Femur (tissue), 1 donor: ENCODE measurements at places on chromosomes 7 and 10.
A peak's percentile ranks its signal among the peaks of the same experiment; 100 is the strongest.

GRCh38 chr7:57354679-57355338 lies 95.2 kb upstream of the ZNF716 start:
- no peak for DNase-seq

DNA sequence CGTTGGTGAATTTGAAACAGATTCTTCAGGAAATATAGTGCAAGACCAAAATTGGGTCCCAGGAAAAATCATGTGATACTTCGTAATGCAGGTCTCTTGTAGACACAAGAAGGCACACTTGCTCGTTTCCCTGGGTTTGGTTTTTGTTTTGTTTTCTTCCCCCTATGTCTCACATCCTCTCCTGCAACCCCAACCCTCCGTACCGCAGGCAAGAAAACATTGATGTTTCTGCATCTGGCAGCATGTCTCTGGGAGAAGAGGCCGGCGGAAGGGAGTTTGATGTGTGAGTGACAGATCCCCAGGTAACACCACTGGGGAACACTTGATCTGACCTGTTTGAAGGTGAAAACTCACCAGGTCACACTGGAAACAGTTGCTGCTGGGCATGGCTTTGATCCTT lies 718.5 kb downstream of the AUTS2 start:
- no peak for DNase-seq

DNA sequence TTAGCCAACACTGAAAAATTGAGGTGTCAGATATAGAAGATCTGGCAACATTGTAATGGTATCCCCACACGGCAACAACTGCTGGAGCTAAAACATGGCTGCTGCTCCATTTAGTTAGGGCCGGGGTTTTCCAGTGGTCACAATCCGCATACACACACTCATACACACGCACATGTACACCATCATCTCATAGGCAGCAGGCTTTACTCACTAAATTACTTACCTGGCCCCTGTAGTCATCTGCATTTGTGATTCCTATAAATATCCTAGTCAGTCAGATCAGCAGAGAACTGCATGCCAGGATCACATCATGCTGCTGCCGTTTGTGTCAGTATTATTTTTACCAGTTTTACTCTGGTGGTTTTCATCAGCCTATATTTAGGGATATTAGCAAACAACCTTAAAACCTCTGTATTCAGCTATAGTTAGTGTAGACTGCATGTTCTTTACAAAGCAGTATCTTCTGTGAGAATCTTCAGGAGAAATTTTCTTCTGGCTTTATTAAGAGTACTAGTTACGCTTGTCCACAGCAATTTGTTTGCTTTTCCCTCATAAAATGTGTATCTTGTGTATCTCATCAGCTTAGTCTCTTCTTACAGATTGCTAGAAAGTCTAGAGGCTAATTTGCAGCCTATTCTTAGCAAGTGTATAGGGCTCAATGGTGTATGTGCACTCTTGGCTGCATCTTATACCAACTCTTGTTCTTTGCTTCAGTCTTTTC lies 38.3 kb upstream of the PTPN12 start:
- DNase-seq = no peak

GRCh38 chr10:105700218-105700617 lies 1059.1 kb downstream of the SORCS3 start:
- DNase-seq = no peak

- no peak for DNase-seq
These were observed 17.0 kb upstream of the RALA start for GRCh38 chr7:39606352-39606751.

DNA sequence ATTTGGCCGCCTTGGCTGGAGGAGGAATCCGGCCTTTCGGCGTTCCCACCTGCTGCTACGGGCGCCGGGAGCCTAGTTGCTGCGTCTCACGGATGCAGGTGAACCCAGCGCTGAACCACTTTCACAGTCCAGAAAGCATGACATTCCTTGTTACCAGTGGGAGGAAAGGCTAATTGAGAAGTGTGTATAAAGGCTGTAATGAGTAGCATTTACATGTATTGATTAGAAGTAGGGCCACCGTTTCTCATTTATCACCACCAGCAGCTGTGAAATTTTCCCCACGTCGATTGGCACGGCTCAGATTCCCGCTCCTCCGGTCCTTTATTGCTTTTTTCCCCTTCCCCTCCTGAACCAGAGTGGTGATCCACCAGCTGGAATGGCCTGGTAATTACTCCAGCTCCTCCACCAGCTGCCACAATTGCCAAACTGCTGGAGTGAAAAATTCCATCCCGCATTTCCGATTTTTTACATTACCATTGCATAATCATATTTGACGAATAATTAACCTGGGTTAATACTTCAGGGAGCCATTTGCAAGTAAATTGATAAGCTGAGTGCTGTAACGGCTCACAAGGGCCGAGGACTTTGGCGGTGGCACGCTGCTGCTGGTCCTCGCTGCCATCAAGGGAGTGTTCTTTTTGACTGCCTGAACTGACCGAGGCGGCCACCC lies 153.3 kb downstream of the POU6F2 start:
- DNase-seq = peak; percentile 18

GRCh38 chr10:99913831-99914235 lies 95.9 kb downstream of the DNMBP start:
- no peak for DNase-seq
